ENCODE measurements at places on chromosomes 12 and 14.

DNA sequence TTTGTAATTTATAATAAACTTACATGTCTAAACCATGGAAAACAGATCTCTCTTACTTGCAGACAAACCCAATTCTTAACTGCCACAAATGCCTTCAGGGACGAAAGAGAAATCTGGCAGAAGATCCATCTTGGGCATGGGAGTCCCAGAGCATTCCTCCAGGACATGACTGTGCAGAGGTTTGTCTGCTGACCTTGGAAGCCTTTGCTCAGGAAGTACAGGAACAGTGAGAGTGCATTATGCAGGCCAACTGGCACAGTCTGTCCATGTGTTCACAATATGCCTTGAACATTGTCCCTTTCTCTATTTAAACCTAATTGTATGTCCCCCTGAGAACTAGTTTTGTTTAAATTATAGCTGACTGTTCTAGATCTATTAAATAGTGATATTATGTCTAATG, 467.1 kb downstream of the ATP23 start:
- no peak for DNase-seq

GRCh38 chr14:76491172-76491930, 115.4 kb downstream of the ESRRB start:
- DNase-seq: no peak

DNA sequence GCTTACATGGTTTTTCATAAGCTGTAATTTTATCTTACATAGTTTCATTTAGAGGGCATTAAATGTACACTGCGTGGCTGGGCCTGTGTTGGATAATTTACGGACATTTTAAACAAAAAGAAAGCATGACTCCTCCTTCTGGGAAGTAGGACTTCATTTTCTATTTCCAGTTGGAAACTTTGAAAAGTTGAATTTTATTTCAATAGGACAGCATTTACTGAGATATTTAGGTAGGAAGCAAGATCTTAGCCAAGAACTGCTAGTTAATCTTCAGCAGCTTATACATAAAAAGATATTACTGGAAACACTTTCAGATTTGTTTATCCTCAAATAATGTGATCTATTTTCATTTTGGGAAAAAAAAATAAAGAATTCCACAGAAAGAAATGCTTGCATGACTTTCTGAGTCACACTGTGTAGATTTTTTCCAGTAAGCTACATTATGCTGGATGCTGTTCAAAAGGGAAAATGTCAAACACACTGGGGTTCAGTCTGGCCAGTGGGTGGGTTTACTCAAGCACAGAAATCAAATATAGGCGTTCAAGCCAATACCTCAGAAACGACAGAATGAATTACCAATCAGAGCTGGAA, 239.4 kb upstream of the KRR1 start:
- no peak for DNase-seq

- no peak for DNase-seq
These were observed 75.2 kb upstream of the TMCC3 start for GRCh38 chr12:94725375-94726168.

GRCh38 chr12:117172168-117172567, 18.1 kb downstream of the FBXO21 start:
- no peak for DNase-seq

All from SW480 (cell line).